ENCODE measurements at places on chromosomes 3 and 15.

DNA sequence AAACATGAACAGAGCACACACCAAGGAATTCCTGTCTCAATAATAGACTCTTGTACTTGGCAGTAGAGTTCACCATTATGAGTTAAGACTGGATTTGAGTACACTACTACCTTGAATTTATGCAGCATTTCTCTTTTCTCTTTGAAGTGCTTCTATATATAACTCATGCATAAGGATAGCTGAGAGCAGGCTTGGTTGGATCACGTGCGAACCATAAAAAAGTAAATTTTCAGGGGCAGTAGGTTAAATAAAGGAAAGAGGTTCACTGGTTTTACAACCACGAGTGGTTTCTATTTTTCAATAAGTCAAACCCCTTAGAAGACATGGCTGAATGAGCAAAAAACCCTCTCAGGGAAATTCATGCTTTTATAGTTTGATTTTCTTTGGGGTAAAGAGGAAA lies 28.6 kb upstream of the PDZRN3 start:
- DNase-seq = no peak

DNA sequence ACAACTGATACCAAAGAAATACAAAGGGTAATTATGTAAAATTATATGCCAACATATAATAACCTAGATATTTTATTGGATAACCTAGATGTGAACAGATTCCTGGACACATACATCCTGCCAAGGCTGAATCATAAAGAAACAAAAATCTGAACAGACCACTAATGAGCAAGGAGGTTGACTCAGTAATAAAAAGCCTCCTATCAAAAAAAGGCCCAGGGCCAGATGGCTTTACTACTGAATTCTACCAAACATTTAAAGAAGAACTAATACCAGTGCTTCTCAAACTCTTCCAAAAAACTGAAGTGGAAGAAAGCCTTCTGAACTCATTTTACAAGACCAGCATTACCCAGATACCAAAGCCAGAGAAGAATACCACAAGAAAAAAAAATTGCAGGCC lies 32.4 kb downstream of the THBS1 start:
- no peak for DNase-seq

DNA sequence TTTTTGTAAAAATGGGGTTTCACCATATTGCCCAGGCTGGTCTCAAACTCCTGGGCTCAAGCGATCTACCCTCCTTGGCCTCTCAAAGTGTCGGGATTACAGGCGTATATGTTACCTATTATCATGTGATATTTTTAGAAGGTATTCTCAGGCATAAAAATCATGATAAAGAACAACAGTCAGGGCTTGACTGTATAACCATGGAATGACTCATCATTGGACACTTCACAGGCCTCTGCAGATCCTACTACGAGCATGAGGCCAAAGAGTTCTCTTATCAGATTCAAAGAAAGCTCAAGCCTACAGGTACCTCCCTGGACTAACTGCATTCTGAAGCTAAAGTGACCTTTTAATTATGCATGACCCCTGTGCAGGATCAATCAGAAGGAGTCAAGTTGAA lies 91.7 kb upstream of the PRICKLE2 start:
- DNase-seq = no peak

- DNase-seq = no peak
These were observed 97.8 kb upstream of the TBL1XR1 start for GRCh38 chr3:177295116-177295515.

GRCh38 chr3:99854756-99855298 lies 37.2 kb downstream of the CMSS1 start:
- no peak for DNase-seq

DNA sequence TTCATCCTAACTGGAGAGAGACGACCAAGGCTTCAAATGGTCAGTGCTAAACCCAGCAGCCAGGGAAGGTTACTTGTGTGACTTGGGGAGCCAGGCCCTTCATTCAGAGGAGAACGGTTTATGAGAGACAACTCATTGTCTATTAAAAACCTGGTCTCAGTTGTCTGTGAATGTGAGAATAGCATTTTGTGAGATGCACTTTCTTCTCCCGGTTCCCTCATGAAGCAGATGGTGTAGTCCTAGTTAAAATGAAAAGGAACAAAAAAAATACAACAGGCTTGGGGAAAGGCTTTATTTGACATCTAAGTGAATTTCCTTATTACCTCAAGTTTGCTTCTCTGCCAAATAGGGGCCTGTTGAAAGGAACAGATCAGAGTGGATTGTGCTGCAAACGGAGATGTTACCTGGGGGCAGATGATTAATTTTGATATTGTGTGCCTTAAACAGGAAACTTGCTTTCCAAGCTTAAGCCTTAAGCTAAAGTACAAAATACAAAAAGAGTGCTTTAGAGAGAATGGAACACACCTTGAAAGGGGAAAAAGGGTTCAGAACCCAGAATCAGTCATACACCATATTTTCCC lies 202.7 kb upstream of the BHLHE40 start:
- DNase-seq = no peak

GRCh38 chr3:63387568-63387967 lies 109.5 kb downstream of the SYNPR start:
- no peak for DNase-seq

DNA sequence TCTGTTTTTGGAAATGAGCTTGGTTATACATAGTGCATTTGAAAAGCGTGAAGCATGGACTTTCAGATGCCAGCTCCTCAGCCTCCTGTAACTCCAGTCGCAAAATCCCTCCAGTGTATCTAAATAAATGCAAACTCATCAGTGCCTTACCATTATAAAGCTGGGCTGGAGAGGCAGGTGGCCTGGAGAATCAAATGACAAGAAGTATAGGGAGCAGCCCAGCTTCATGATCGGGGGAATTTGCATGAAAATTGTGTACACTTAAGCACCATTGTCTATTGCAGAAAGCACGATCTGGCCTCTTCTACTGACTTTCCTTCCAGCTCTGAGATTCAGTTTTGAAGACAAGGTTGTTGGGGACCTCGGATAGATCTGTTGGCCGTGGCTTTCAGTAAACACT lies 71.7 kb downstream of the IGF1R start:
- no peak for DNase-seq

DNA sequence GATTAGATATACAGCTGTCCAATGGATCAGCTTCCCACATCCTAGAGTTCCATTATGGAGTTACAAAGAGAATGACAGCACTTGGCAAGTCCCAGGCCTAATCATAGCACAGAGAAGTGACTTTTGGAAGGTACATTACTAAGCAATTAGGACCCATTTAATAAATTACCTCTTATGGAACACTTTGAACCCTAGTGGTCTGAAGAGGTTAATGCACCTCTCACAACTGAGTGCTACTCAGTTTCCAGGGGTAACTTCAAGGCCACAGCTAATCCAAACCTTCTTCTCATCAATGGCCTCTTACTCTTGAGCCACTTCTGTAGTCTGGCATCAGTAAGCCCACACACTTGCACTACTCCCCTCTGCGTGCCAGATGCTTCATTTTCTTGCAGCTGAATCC lies 34.9 kb upstream of the MEIS2 start:
- no peak for DNase-seq

DNA sequence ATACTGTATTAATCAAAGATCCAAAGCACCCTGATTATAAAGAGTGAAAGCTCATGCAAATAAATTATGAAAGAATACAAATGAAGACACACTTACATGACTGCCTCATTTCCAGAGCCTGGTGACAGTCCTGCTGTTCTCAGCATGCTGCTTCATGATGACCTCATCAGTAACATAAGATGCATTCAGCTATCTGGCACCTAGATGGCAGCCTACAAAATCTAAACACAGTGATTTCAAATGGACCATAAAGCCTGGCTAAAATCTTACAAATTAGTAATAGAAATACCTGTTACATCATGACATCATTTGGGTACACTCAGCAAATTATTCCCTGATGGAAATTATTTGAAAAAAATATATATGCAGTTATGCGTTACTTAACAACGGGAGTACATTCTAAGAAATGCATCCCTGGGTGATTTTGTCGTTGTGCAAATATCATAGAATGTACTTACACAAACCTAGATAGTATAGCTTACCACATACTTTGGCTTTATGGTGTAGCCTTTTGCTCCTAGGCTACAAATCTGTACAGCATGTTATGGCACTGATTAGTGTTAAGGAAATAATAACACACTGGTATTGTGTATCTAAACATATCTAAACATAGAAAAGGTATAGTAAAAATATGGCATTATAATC lies 207.2 kb downstream of the EPHA3 start:
- no peak for DNase-seq

- DNase-seq = no peak
These were observed 41.1 kb upstream of the GNB5 start for GRCh38 chr15:52232327-52232726.

All from chondrocyte (in vitro differentiated cells).